ENCODE measurements at places on chromosomes 3 and 15.

GRCh38 chr15:71647487-71647808 is 162.9 kb upstream of the NR2E3 start:
- no peak for DNase-seq

- DNase-seq = peak; percentile 73
These were observed 122.4 kb downstream of the XXYLT1 start for GRCh38 chr3:195148549-195148948.

- DNase-seq = no peak
These were observed 869 bp upstream of the TSC22D2 start for GRCh38 chr3:150407051-150407807.

DNA sequence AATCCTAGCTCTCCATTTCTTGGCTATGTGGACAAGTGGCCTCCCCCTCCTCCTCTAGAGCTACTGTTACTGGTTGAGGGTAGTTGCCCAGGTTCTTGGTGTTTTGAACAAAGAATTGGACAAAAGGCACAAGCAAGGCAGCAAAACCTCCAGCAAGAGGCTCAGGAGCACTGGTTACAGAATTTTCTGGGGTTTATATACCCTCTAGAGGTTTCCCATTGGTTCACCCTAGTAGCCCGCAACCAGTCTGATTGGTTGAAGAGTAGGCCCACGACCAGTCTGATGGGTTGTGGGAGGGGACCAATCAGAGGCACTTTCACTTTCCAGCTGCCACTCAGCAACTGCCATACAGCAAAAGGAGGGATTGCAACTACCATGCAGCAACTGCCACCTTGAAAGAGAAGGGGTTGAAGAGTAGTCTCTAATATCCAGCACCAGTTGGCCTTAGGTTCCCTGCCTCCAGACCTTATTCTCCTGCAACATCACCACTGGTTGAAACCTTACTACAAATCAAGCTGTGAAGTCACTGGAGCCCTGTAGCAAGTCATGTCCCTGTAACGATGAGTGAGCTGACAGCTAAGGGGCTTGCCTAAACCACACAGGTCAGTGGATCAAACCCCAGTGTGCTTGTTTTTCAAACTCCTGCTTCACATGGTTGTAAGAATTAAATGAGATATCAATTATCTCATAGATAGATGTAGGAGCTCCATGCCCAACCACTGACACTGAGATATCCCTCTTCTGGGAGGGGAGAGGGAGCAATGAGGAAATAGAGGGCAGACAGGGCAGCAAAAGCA is 2.9 kb upstream of the C15orf39 start:
- peak; percentile 93 for DNase-seq

DNA sequence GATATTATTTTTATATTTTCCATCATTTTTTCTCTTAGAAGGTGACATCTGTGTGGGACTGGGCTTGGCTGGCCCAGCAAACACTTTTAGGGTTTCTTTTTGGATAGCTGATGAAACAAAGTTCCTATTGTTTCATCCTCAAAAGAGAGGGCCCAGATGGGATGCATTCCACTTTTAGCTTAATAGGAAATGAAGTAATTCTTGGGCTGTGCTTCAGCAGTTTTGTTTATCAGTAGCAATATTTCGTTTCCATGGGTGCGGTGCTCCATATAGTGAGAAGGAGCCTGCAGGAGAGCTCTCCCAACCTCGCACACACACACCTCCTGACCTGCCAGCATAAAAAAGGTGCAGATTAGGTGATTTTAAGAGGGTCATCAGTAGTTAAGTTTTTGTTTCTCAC is 147.5 kb downstream of the AKAP13 start:
- no peak for DNase-seq

- DNase-seq = no peak
These were observed 40.8 kb downstream of the KCNAB1 start for GRCh38 chr3:156161172-156161571.

DNA sequence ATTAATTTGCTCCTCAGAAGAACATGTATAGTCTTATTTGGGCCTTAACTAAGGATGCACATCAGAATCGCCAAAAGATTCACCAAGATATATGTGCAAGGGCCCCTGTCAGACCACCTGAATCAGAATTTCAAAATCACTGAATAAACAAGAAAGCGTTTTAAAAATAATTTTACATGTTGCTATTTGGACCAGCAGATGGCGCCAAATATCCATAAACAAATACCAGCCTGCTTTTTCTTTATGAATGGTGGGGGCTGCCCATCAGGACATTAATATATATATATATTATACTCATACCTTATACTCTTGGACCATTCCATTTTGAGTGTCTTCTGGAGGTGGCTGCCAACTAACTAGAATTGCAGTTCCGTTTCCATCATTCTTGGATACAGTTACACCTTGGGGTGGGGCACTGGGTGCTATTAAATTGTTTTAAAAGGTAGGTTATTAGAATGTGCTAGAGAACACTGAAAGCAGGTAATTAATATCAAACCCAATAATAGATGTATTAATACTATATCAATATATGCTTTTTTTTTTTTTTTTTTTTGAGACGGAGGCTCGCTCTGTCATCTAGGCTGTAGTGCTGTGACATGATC is 1108.3 kb downstream of the ROBO1 start:
- DNase-seq = peak; percentile 74

- peak; percentile 81 for DNase-seq
These were observed 975 bp upstream of the FOXP1 start for GRCh38 chr3:71584394-71585011.

DNA sequence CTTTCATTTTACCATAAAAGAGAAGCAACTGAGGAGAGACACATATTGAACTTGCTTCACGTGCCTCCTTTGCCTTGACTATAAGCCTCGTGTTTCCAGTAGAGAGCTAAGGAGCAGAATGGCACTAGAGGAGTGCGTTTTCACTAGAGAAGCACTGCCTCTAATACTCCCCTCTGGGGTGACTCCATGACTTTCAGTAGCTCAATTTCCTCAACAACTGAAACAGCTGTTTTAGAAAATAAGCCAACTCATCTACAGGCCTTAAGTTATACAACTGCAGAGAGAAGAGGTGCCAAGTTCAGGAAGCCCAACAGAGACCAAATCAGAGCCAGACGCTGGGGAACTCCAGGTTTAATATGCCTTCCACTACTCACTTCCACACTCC is 1.9 kb downstream of the UBP1 start:
- DNase-seq = peak; percentile 64

GRCh38 chr3:135199137-135199536 is 404.1 kb downstream of the EPHB1 start:
- no peak for DNase-seq

GRCh38 chr3:190534386-190534785 is 20.5 kb downstream of the IL1RAP start:
- DNase-seq = no peak

DNA sequence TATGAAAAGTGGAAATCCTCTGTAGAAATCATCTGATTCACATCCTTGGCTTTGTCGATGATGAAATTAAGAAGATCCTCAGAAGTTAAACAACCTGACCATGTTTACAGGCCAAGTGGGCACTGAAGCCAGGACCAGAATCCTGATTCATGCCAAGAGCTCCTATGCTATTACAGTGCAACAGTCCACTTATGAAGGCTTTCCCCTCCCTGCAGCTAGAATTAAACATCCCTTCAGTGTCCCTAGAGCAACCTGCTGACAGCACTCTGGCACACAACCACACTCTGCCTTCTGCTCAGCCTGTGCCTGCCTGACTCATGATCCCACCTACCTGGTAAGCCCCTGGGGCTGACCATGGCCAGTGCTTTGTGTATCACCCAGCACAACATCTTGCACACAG is 33.8 kb downstream of the TXNRD3 start:
- no peak for DNase-seq

DNA sequence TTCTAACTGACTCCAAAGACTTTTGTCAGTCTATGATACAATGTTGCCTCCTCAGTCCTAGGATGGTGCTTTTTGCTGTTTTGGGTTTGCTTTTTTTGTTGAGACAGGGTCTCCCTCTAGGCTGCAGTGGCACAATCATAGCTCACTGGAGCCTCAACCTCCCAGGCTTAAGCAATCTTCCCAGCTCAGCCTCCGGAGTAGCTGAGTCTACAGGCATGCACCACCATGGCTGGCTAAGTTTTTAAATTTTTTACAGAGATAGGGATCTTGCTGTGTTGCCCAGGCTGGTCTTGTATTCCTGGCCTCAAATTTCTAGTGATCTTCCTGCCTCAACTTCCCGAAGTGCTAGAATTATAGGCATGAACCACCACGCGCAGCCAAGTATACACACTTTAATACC is 22.5 kb downstream of the RUBCN start:
- no peak for DNase-seq

- DNase-seq = no peak
These were observed 353.5 kb upstream of the IL12A start for GRCh38 chr3:159635047-159635641.

- peak; percentile 94 for DNase-seq
These were observed 23.6 kb downstream of the SEC61A1 start for GRCh38 chr3:128075522-128076482.

DNA sequence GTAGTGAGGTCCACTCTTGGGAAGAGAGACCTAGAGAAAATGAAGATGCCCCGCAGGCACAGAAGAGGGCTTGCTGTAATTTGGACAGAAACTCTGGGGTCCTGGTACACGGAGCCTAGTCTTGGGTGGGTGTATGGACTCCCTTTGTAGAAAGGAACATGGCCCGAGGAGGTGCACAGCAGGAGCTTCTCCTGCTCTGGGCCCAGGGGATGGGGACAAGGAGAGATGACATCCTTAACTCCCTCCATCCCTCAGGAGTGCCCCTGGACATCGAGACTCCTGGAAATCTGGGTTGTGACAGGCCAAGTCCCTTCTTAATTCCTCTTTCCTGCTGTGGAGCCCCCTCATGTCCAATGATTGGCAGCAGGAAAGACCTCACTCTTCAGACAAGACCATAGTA is 29.9 kb upstream of the ABHD2 start:
- DNase-seq = no peak

GRCh38 chr3:23275061-23275460 is 71.9 kb downstream of the UBE2E2 start:
- no peak for DNase-seq

DNA sequence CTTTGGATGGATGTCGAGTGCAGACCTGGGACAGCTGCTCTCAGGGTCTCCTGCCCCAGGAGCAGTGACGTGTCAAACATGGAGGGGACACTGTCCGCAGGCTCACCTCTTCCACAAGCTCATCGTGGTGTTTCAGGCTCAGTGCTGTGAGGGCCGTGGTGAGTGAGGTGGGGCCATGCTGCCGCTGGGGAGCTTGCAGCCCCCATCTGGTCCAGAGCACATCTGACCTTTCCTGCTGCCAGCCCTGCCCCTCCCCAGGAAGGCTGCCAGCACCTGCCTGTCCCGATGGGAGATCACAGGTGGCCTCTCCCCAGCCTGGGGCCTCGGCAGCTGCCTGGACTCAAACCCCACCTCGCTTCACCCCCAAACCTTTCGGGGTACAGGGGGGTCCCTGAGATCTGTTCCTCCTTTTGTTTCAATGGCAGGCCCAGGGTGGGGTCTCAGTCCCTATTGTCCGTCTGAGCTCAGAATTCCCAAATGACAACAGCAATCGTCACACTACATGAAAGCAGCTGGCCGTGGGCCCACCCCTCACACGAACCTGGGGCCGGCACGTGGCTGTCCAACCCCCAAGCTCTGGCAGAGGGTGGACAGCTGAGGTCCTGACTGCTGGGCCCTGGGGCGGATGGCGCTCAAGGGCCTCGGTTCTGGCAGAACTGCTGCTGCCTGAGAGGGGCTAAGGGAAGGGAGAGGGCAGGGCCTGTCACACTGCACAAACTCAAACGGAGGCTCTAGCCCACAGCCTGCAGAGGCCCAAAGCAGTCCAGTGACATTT is 65.0 kb upstream of the RPL32 start:
- DNase-seq = no peak

GRCh38 chr3:184291044-184291737 is 7.8 kb upstream of the PSMD2 start:
- DNase-seq = no peak

GRCh38 chr3:4503050-4503449 is 9.9 kb downstream of the ITPR1 start:
- DNase-seq = peak; percentile 35

- no peak for DNase-seq
These were observed 485.4 kb downstream of the CNTN6 start for GRCh38 chr3:1578124-1578806.

DNA sequence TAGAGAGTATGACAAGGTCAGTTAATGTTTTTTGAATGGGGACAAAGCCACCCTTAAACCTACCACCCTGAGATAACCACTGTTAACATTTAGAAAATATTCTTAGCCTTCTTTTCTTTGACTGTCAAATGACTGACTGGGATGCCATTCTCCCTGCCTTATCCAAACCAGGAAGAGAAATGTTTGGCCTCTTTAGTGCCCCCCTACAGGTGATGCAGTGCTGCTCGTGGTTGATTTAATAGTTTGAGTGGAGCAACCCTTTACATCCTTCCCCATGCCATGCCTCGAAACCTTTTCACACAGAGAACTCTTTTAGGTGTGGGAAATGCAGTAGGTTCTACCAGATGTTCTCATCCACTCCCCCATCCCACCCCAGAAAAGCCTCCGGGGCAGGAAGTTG is 38.7 kb upstream of the UMPS start:
- DNase-seq = no peak

All from hematopoietic multipotent progenitor cell treated with erythropoietin and hydrocortisone succinate and interleukin-3 and kit ligand, for 4 days (in vitro differentiated cells).